ENCODE measurements at places on chromosomes 2 and 18.

- no peak for ATAC-seq
These were observed 129.8 kb upstream of the EPAS1 start for GRCh38 chr2:46167406-46167805.

- no peak for ATAC-seq
These were observed 43.4 kb downstream of the LHCGR start for GRCh38 chr2:48712151-48712550.

- ATAC-seq: no peak
These were observed 71.2 kb upstream of the DOCK10 start for GRCh38 chr2:225113371-225114015.

GRCh38 chr2:44801289-44801840 is 140.1 kb upstream of the SIX3 start:
- no peak for ATAC-seq

- no peak for ATAC-seq
These were observed 2.3 kb downstream of the LGALSL start for GRCh38 chr2:64456293-64456692.
